ENCODE measurements at places on chromosomes 12 and 14. TPM values are rescaled to one million over a fixed set of nuclear protein-coding genes. Genes with fewer than 3 reads are reported as not detected.

DNA sequence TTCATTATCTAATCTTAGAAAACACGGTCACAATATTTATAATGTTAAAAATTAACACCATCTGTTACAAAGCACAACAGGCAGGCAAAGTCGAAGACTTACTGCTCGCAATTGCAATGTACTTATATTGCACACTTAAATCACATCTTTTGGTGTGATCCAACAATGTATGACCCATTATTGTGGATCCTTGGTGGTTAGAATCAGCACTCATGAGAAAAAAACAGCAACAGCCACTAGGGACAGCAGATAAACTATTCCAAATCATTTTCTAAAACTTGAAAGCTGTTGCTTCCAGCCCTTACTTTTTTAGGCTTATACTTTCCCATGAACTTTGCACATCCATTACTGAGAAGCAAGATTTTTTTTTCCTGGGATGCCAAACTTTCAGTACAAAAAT lies 20.4 kb downstream of the COX16 start:
- no peak for DNase-seq

The GPX2 gene
- not detected for total RNA-seq

DNA sequence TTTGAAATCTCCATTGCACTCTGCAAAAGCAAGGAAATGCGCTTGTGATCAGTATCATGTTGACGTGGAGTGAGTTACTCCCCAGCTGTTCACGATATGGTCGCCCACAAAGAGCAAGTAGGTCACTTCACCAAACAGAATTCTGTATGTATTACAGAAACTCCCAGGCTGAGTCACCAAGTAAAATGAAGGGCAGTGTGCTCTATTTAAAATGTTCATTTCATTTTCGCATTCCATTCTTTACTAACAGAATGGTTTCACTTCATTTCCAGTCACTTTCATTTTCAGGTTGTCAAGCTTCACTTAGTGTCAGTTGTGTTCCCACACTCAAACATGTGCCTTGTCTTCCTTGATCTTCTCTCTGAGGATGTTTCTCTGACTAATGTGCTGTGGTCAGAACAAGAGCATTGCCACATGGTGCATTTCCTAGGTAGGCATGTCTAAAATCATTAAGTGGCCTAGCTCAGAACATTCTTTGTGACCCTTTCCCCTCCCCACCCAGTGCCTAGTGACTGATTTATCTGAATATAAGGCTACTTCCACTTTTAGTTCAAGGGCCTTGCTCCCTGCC lies 391.2 kb downstream of the RAD51B start:
- peak; percentile 99 for DNase-seq

GRCh38 chr12:111024205-111024801 lies 103.9 kb upstream of the MYL2 start:
- DNase-seq, result no peak

GRCh38 chr12:58860788-58861240 lies 59.5 kb downstream of the LRIG3 start:
- DNase-seq, result no peak

GRCh38 chr14:38040411-38040810 lies 167.3 kb upstream of the SSTR1 start:
- no peak for DNase-seq

DNA sequence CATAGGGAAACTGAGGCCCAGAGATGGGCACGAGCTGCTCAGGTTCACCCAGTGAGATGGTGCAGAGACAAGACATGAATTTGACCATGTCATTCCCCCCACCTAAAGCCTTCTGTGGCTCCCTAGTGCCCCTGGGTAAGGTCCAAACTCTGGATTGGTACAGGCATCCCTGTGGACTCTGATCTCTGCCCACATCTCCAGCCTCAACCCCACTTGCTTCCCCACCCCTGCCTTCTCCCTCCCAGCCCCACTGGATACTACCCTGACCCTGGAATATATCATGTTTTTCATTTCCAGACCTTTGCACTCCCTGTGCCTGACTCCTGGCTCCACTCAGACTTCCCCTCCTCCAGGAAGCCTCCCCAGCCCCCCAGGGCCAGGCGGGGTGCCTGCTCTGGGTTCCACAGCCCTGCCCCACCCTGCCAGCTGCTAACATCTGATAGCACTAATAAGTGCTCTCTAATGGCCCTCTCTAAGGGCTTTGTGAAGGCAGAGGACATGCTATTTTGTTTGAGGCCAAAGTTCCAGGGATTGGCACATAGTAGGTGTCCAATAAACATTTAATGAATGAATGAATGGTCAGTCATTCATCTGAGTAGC lies 1.1 kb upstream of the SDSL start:
- DNase-seq, result no peak

DNA sequence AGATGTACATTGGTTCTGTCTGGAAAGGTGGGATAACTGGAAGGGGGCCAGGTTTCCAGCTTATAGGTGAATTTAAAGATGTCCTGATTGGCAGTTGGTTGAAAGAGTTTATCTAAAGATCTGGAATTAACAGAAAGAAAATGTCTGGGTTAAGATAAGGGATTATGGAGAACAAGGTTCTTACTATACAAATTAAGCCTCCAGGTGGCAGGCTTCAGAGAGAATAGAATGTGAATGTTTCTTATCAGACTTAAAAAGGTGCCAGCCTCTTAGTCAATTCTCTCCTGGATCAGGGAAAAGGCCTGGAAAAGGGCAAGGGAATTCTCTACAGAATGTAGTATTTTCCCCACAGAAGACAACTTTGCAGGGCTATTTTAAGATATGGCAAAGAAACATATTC lies 53.1 kb downstream of the CNTN1 start:
- no peak for DNase-seq

GRCh38 chr12:56103066-56103711 lies 1.2 kb upstream of the PA2G4 start:
- DNase-seq, result no peak

GRCh38 chr14:76484355-76484754 lies 108.4 kb downstream of the ESRRB start:
- no peak for DNase-seq

- DNase-seq, result peak; percentile 34
These were observed 13.2 kb upstream of the ARF6 start for GRCh38 chr14:49879646-49880204.

The ENDOU gene
- total RNA-seq, result not detected

DNA sequence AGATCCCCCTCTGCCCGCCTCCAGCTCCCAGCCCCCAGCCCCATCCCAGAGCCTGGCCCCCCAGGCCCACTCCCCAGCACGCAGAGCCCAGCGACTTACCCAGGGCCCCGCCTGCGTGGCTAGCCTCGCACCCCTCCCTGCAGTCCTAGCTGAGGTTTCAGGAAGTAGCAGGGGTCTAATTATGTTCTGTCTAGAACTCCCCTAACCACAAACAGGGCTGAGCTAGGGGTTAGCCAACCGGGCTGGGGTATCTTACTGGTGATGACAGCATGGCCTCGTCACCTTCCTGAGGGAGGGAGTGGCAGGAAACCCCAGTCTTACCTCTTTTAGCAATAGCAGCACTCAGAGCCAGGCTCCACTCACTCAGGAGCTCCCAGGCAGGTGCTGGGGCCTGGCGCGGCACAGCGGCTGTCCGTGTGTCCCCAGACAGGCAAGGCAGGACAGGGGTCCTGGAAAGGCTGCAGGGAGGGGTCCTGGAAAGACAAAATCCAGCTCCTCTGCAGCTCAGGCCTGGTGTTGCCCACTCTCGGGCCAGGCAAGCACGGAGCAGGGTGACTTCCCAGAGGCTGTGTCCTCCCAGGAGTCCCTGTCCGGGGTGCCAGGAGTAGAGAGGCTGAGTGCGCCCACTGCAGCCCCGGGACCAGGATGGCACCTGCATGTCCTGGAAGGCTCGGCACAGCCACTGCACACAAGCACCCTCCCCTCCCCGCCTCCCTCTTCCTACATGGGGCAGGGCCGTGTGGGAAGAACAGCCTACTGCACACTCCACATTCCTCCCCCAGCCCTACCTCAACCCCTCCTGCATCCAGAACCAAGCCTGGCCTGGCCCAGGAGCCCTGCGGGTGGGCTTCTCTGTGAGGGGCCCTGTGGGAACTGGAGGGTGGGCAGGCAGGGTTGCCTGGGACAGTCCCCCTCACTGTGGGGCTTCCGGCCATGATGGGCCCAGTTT lies at the start of gene GPR132:
GPR132 (minus strand) TSS at position 151 of the 949 bp plus-strand sequence. CDS start 10,010 bp downstream, outside the sequence.
- DNase-seq, result peak; percentile 42

- no peak for DNase-seq
These were observed 268.2 kb downstream of the DPF3 start for GRCh38 chr14:72625689-72626088.

The OAS3 gene
- total RNA-seq, result 37.1 TPM

DNA sequence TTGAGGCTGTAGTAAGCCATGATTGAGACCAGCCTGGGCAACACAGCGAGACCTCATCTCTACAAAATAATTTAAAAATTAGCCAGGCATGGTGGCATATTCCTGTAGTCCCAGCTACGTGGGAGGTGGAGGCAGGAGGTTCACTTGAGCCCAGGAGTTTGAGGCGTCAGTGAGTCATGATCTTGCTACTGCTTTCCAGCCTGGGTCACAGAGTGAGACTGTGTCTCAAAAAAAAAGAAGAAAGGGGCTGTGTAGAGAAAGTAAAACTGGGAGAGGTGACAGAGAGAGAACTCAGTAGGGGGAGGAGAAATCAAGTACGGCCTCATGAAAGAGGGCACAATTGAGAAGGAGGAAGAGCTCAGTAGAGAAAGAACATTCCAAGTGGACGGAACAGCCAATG lies 12.4 kb downstream of the TECPR2 start:
- no peak for DNase-seq

DNA sequence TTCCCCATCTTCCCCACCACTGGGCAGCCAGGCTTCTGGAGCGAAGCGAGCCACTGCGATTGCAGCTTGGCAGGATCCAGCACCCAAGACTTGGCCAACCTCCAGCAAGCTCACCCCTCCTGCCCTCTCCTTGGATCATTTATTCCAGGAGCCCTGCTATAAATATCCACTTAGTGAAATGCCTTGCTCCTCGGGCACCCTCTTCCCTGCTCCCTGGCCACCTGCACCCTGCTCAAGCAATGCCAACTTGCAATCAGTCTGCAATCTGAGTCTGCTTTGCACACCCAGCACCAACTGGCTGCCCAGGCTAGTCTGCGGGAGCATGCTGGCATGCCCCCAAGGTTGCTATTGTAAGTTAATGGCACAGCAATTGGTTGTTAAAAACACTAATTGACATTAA lies 666.0 kb downstream of the MED13L start:
- DNase-seq, result no peak

DNA sequence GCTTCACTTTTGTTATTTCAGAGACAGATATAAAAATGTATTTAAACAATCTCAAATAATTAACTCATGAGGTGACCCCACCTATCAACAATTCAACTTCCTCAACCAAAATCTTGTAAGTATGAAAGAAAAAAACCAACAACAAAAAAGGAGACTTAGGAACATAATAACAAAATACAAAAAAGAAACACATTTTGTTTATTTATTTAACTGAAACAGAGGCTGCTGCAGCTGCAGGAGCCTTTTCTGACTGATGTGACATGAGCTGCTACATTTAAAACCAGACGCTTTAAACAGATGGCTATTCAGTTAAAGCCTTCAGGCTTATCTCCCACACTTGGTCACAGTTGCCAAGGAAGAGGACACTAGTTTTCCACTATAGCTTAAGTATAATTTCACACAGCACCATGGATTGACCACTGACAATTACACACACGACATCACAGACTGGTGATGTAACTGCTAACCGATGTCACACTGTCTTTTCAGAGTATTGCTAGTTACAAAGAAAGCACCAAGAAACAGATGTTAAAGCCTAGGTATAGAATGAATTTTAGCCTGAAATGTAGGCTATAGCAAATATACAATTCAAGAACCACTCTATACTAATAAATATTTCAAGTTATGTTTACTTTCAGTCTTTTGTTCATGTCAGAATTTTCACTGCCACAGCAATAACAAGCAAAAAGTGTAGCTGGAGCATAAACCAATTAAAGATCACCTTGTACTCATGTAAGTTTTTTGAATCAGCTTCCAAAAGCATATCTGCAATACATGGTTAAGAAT lies 113.0 kb downstream of the MED13L start:
- DNase-seq, result peak; percentile 42

The TMEM179 gene
- 0.75 TPM for total RNA-seq

- DNase-seq, result peak; percentile 13
These were observed 44.2 kb downstream of the GPR137C start for GRCh38 chr14:52596861-52597260.

DNA sequence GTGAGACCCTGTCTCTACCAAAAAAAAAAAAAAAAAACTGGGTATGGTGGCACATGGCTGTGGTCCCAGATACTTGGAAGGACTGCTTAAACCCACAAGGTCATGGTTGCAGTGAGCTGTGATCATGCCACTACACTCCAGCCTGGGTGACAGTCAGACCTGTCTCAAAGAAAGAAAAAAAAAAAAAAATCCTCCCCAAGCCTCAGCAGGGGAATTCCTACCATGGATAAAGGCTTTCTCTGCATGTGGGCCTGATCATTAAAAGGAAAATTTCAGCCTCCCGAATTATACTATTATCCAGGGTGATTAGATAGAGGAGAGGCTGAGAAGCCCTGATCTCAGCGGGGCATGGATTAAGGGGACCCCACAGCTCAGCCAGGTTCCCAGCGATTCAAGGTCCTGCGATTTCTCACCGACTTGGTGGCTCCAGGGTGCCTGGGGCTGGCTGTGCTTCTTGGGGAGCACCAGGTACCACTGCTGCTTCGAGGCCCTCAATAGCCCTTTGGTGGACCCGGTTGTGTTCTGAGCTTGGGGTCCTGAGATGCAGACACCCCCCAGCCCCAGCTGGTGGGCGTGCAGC lies 5.6 kb downstream of the SH2B3 start:
- DNase-seq, result no peak

DNA sequence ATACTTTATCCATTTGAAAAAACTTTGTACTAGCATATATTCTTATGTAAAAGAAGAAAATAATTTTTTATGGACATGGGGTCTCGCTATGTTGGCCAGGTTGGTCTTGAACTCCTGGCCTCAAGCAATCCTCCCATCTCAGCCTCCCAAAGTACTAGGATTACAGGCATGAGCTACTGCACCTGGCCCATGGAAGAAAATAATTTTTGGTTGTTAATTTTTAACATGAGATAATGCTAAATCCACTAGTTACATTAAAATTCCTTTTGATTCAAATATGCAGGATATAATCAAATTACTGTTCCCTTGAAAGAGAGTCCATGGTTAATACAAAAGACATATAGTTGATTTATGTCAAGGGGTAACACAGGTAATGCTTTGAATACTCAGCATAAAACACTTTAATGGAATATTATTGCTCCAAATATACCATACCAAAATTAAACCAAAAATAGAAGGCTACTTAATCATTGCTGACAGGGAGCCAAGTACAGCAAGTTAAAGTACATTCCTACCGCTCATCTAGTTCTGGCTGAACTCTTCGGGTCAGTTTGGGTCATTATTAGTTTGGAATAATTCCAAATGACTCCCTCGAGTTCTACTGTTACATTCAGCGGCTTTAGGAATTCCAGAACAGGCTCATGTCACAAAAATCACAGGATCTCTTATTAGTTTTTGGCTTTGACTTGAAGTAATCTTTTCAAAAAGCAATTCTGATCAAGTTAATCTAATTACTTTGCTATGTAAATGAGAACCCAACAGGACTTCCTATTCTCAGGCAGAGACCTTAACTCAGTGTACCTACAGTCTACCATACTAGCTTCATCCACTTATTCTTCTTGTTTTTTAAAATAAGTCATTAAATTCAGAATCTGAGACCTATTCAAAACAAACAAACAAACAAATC lies 6.1 kb downstream of the SOS2 start:
- peak; percentile 88 for DNase-seq

GRCh38 chr14:49584058-49584457 lies 2.1 kb downstream of the RPS29 start:
- DNase-seq, result no peak

The P2RX7 gene
- not detected for total RNA-seq
